ENCODE measurements at places on chromosomes 16 and 17.

DNA sequence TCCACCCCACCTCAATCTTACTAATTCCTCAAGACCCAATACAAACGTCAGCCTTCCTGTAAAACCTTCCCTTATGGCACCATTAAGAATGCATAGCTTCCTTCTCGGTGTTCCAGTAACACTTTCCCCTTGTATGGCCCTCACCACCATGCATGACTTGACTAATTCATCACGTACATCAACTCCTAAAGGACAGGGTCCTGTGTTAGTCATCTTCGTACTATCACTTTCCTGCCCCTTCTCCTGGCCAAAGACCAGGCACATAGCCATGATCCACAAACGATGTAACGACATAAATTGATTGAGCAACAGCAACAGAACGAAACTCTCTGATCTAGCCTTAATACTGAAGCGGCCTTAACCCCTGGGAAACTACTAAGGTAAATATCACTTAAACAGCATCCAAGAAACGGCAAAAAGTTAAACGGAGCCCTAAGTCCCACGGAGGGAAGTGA, 612 bp downstream of the PSMD12 start:
- H3K36me3 ChIP-seq = peaks cover 25% of the 10 kb centered on the region
- H3K27ac ChIP-seq = peak overlapping the region; percentile 94
- no peak for DNase-seq
- peak overlapping the region; percentile 96 for H3K4me3 ChIP-seq
- no peaks in the 10 kb centered on the region for H3K27me3 ChIP-seq
- peaks cover 59% of the 10 kb centered on the region for H3K4me1 ChIP-seq

- no peaks in the 10 kb centered on the region for H3K36me3 ChIP-seq
- no peak overlapping the region for H3K4me3 ChIP-seq
- no peak overlapping the region for H3K27ac ChIP-seq
- no peaks in the 10 kb centered on the region for H3K27me3 ChIP-seq
- no peak for DNase-seq
- H3K4me1 ChIP-seq = no peaks in the 10 kb centered on the region
These were observed 31.3 kb upstream of the SOX9 start for GRCh38 chr17:72089453-72089987.

DNA sequence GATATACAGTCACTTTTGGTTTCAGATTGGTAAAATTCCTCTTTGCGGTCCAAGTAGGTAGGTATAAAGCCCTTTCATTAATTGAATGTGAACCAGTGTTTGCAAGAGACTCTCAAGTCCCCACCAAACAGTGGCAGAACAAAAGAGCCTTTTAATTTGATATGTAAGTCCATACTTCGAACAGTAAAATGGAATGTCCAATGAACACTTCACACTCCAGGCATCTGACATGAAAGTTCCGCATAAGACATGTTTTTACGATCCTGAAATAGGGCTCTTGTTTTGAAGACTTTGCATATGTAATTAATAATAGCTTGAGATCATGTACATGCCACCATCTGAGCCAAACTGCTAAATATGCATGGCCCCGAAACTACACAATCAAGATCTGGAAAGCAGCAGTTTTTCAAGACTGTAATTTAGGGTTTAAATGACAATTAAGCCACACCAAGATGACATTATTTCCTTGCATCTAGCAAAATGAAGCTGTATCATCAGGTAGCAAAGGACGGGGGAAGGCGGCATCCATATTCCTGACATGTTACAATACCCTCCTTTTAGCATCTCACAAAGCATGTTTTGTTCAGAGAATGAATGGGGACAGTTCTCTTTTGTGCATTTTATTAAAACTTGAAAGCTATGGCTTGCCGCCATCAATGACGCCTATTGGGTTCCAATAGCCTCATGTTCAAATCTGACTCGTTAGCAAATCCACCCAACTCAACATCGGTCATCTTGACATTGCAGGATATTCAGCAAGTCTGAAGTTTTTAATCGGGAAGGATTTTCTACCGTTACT, 39.4 kb downstream of the LITAF start:
- no peak for DNase-seq
- peaks cover 60% of the 10 kb centered on the region for H3K36me3 ChIP-seq
- H3K4me3 ChIP-seq = no peak overlapping the region
- H3K27ac ChIP-seq = no peak overlapping the region
- H3K27me3 ChIP-seq = no peaks in the 10 kb centered on the region

DNA sequence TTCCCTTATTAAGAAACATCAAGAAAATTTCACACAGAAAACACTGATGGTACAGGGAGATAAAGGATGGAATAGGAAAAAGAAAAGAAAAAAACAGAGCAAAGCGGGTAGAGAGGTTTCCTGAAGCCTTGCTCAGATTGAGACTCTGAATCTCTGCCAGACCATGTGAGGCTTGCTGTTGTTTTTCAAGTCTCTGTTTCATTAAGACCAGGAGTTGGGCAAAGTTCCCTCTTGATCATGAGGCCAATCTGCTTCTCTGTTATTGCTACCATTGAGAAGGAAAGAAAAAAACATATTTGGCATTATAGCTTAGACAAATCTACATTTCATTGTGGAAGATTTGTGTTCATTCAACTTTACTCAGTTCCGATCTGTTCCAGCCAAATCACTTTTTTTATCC, 201.6 kb upstream of the SOX9 start:
- no peak for DNase-seq
- H3K4me3 ChIP-seq = no peak overlapping the region
- H3K27ac ChIP-seq = no peak overlapping the region
- no peaks in the 10 kb centered on the region for H3K27me3 ChIP-seq

DNA sequence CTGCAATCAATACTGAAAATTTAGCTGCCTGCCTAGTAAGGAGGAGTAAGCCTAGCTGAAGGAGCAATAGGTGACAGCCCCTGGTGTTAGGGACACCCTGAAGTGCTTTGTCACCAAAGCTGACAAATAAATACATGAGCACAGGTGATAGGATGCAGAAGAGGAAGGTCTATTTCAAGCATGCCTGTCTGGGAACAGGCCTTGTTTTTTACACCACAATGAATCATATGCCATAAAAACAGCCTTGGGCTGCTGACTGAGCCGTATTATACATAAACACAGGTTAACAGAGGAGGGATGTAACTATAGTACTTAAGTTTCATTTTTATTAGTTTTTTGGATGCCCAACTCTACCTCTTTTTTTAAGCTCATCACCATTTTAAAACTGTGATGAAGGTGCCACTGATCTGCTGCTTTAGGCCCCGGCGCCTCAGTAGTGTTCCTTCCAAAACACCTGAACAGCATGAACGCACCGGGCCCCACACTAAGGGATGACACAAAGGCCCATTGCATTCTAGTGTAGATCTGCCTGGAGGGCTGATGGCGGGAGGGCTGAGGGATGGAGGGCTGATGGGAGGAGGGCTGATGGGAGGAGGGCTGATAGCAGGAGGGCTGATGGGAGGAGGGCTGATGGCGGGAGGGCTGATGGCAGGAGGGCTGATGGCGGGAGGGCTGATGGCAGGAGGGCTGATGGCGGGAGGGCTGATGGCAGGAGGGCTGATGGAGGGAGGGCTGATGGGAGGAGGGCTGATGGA, 150.3 kb downstream of the AATF start:
- no peaks in the 10 kb centered on the region for H3K4me1 ChIP-seq
- no peak for DNase-seq
- no peaks in the 10 kb centered on the region for H3K27me3 ChIP-seq
- H3K27ac ChIP-seq = no peak overlapping the region
- H3K4me3 ChIP-seq = no peak overlapping the region

- peak overlapping the region; percentile 71 for H3K4me3 ChIP-seq
- H3K27ac ChIP-seq = peak overlapping the region; percentile 88
- peaks cover 3% of the 10 kb centered on the region for H3K36me3 ChIP-seq
- no peak for DNase-seq
- peaks cover 38% of the 10 kb centered on the region for H3K4me1 ChIP-seq
These were observed 68.0 kb downstream of the AMFR start for GRCh38 chr16:56357241-56357764.

- H3K4me3 ChIP-seq = no peak overlapping the region
- H3K36me3 ChIP-seq = peaks cover 27% of the 10 kb centered on the region
- DNase-seq = no peak
- no peaks in the 10 kb centered on the region for H3K27me3 ChIP-seq
These were observed 6.5 kb downstream of the TBX6 start for GRCh38 chr16:30085247-30085646.

DNA sequence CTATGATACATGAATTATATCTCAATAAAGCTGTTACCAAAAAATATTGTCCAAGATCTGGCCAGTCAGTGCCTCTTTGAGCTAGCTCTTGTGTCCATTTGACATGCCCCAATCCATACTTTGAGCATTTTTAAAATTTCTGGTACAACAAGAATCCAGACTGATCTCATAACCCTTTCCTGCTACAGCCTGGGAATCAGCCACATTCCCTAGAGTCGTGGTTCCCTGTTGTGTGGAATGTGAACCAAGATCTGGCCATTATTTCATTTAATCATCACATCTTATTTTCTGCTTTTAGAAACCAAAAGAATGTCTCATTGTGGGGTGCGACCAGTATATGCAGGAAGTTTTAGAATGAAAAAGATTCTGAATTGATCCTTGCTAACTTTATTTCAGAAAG, 34.3 kb upstream of the RPRML start:
- peaks cover 9% of the 10 kb centered on the region for H3K4me1 ChIP-seq
- H3K36me3 ChIP-seq = no peaks in the 10 kb centered on the region
- H3K4me3 ChIP-seq = no peak overlapping the region
- H3K27me3 ChIP-seq = peaks cover 10% of the 10 kb centered on the region
- H3K27ac ChIP-seq = no peak overlapping the region

GRCh38 chr16:84729716-84730320, 30.0 kb downstream of the USP10 start:
- H3K4me3 ChIP-seq = peak overlapping the region; percentile 19
- H3K27me3 ChIP-seq = no peaks in the 10 kb centered on the region

DNA sequence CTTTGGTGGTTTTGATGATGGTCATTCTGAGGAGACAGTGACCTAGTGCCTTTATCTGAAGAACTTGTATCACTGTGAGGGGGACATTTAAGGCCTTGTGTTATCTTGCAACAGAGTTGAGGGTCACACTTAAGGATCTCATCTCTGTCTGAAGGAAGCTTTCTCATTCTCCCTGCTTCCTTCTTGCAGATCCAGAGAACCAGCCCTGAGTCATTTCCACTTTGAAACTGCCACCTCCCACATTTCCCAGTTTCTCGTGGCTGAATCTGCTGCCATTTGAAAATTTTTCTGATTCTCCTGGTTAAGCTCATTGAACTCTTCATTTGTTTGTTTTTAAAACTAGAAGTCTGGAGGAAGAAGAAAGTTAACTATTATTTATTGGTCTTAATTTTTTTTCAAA, 190.2 kb upstream of the CDH11 start:
- H3K27me3 ChIP-seq = no peaks in the 10 kb centered on the region
- H3K27ac ChIP-seq = no peak overlapping the region
- no peak overlapping the region for H3K4me3 ChIP-seq
- H3K36me3 ChIP-seq = no peaks in the 10 kb centered on the region

DNA sequence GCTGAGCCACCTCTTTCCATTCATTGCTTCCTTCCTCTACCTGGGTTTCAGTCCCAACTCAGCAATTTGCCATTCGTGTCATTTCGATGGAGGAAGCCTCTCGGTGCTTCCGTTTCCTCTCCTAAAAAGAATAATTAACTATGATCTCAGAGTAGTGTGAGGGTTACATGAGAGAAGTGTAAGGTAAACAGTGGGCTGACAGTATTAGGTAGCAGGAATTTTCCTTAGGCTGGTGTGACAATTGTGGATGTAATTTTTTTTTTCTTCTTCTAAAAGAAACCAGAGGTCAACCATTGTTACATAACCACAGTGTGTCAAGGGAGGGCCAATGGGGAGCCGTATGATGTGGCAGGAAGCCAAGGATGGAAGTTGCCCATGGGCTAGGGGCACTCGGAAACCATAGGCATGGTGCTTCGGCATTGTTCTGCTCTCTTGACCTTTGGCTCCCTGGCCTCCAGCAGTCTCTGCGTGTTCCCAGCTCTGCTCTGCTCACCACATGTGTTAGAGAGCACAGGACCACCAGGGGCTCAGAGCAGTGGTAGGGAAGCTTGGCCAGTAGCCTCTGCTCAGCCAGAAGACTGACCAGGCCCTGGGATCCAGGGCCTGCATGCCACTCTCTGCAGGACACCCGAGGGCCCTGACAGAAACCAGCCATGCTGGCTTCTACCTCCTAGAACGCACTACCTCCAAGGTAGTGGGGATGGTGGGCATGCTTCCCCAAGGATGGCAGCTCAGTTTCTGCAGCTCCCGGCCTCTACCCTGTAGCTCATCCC, 2.0 kb upstream of the TOP2A start:
- H3K4me3 ChIP-seq = peak overlapping the region; percentile 51
- peaks cover 5% of the 10 kb centered on the region for H3K36me3 ChIP-seq
- peaks cover 27% of the 10 kb centered on the region for H3K4me1 ChIP-seq
- peak overlapping the region; percentile 63 for H3K27ac ChIP-seq
- DNase-seq = no peak

- peaks cover 7% of the 10 kb centered on the region for H3K36me3 ChIP-seq
- no peaks in the 10 kb centered on the region for H3K27me3 ChIP-seq
- H3K4me3 ChIP-seq = peak overlapping the region; percentile 85
- H3K27ac ChIP-seq = peak overlapping the region; percentile 85
These were observed 425 bp downstream of the SGSH start for GRCh38 chr17:80219763-80220053.

DNA sequence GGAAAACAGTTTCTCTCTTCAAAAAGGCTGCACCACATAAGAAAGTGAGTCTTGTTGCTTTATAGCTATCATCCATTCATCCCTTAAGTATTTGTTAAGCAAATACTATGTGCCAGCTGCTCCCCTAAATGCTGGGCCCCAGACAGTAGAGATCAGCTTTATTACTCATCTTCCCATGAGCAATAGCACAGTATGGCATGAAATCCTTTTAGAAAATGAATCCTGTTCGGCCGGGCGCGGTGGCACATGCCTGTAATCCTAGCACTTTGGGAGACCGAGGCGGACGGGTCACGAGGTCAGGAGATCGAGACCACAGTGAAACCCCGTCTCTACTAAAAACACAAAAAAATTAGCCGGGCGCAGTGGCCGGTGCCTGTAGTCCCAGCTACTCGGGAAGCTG, 99.5 kb downstream of the MYO1D start:
- H3K4me1 ChIP-seq = no peaks in the 10 kb centered on the region
- H3K4me3 ChIP-seq = no peak overlapping the region
- H3K27ac ChIP-seq = no peak overlapping the region
- H3K27me3 ChIP-seq = peaks cover 4% of the 10 kb centered on the region
- H3K36me3 ChIP-seq = no peaks in the 10 kb centered on the region

GRCh38 chr17:20156196-20157000, 147.2 kb downstream of the SPECC1 start:
- H3K36me3 ChIP-seq = peaks cover 1% of the 10 kb centered on the region
- H3K27ac ChIP-seq = peak overlapping the region; percentile 25
- H3K4me3 ChIP-seq = peak overlapping the region; percentile 81
- peak; percentile 8 for DNase-seq

- H3K4me3 ChIP-seq = no peak overlapping the region
- no peak overlapping the region for H3K27ac ChIP-seq
- DNase-seq = no peak
- H3K4me1 ChIP-seq = peaks cover 16% of the 10 kb centered on the region
- no peaks in the 10 kb centered on the region for H3K27me3 ChIP-seq
These were observed 142.2 kb downstream of the RAB11FIP4 start for GRCh38 chr17:31533546-31534155.

GRCh38 chr17:81053041-81053970, 18.4 kb downstream of the BAIAP2 start:
- no peak overlapping the region for H3K4me3 ChIP-seq
- no peak for DNase-seq
- H3K4me1 ChIP-seq = peaks cover 6% of the 10 kb centered on the region
- no peak overlapping the region for H3K27ac ChIP-seq

Data from activated T-helper 1 cell treated with anti-CD3 and anti-CD28 coated beads, Interleukin-12 subunit alpha, Interleukin-12 subunit beta, Interleukin-2, Interleukin-4 antibody, amounts not matched to agents 30 ng/mL and 10 ng/mL and 1 ng/mL, durations not matched to agents 14 hours and 24 hours and 36 hours (primary cell).